Panc1 (cell line): ENCODE measurements at places on chromosomes 12 and 14. TPM values are rescaled to one million over a fixed set of nuclear protein-coding genes. Genes with fewer than 3 reads are reported as not detected.

DNA sequence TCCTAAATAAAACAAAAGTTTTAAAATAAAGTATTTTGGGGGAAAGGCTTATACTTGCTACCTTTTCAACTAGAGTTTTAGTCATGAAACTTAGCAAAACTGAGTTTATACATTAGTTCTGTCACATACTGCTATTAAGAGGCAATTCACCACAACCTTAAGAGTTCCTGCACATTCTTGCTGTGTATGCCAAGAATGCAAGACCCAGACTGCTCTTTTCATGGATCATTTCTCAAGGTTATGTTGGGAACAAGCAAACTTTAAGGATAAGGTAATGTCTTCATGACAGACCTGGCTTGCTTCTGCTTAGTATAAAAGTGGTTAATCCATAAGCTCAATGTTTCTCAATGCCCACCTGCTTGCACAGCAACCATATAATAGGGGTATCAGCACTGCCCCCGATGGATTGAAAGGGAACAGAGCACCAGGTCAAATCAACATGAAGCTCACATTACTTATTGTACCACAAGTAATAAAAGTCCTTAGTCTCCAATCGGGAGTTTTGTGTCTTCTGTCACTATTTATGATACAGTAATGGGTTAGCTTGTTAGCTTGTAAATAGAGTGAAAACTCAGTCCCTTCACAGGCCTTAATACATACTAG is 67.6 kb downstream of the KIF21A start:
- H3K36me3 ChIP-seq, result no peaks in the 10 kb centered on the region
- H3K4me1 ChIP-seq, result no peaks in the 10 kb centered on the region
- H3K4me3 ChIP-seq, result no peak overlapping the region
- no peak for DNase-seq

DNA sequence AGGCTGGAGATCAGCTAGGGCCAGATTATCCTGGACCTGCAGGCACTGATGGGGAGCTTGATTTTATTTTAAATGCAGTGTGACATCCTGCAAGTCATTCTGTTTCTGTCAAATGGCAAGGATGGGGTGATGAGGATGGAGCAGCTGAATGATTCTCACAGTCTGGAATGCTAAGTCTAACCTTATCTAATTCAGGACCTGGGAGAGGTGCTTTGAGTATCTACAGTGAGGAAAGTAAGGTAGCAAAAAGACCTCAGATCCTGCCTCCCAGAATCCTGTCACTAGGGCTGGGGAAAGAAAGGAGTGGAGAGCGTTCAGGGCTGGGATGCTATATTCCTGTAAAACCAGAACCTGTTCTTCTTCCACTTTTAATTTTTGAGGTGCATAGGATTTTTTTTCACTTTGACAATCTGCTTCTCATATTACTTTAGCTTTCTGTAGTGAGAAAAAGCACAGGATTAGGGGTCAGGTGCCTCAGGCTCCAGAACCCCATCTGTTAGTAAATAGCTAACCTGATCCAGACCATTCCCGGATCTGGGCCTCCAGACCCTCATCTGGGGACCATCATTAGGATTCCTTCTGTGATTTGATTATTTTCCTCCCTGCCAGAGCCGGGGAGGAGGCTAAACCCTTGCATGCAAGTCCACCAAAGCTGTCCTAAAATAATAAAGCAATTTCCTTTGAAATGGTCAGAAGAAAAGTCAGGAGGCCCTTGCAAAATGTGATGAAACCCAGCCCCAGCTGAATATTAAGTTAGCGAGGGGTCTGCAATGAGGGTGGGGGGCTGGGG is 54.7 kb downstream of the ASCL1 start:
- no peaks in the 10 kb centered on the region for H3K4me1 ChIP-seq
- no peak overlapping the region for H3K27ac ChIP-seq
- H3K36me3 ChIP-seq, result no peaks in the 10 kb centered on the region
- no peak overlapping the region for H3K4me3 ChIP-seq
- H3K27me3 ChIP-seq, result no peaks in the 10 kb centered on the region

DNA sequence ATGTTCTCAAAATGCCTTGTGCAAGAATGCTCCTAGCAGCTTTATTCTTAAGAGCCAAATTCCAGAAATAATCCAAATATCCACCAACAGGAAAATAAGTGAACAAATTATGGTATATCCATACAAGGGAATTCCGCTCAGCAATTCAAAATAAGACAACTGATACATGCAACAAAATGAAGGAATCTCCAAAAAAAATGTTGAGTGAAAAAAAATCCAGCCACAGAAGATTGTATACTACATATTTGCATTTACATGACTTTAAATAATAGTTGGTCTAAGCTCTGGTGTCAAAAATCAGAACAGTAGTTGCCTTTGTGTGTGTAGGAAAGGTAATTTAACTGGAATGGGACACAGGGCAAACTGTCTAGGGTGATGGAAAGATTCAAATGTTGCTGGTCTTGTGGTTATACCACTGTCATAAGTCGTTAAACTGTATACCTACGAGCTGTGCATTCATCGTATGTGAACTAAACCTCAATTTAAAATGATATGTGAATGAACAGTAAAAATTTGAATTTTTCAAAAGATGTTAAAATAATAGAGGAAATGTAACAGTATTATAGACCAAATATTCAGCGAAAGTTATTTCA is 3.2 kb downstream of the CD69 start:
- H3K36me3 ChIP-seq, result no peaks in the 10 kb centered on the region
- H3K27ac ChIP-seq, result no peak overlapping the region
- DNase-seq, result no peak
- H3K4me3 ChIP-seq, result no peak overlapping the region
- no peaks in the 10 kb centered on the region for H3K27me3 ChIP-seq
- H3K4me1 ChIP-seq, result no peaks in the 10 kb centered on the region; the same call in 1 of the 2 replicates

- H3K27me3 ChIP-seq, result no peaks in the 10 kb centered on the region
- H3K4me1 ChIP-seq, result no peaks in the 10 kb centered on the region
- H3K36me3 ChIP-seq, result no peaks in the 10 kb centered on the region
- no peak for DNase-seq
- H3K27ac ChIP-seq, result no peak overlapping the region
Observed at GRCh38 chr12:57404966-57405640, 25.7 kb downstream of the R3HDM2 start.

DNA sequence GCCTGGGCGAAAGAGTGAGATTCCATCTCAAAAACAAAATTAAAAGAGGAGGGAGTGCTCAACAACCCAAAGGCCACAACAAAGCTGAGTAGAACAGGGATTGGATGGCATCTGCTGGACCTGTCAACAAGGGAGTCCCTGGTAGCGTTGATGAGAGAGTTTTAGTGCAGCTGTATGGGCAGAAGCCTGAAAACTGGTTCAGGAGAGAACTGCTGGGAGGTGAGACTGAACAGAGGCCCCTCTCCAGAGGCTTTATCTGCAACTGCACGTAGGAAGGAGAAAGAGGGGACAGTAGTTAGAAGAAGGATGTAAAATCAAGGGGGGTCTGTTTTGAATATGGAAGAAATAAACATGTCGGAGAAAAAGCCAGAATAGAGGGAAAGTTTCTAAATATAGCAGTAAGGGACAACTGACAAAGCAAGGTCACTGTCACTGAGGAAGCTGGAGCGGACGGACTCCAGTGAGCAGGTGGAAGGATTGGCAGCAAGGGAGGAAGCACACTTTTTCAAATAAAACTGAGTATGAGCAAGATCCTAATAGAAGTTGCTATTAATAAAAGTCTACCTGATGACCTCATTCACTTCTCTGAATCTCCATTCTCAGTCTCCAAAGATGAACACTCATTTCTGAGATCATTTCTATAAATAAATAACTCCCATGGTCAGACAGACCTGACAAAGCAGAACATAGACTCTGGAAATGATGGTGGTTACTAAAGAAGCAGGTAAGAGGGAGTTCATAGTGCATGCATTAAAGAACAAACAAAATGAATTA is 11.8 kb upstream of the ATF1 start:
- H3K36me3 ChIP-seq, result no peaks in the 10 kb centered on the region
- no peaks in the 10 kb centered on the region for H3K27me3 ChIP-seq
- H3K4me1 ChIP-seq, result no peaks in the 10 kb centered on the region

- no peaks in the 10 kb centered on the region for H3K36me3 ChIP-seq
- no peak overlapping the region for H3K27ac ChIP-seq
- H3K4me1 ChIP-seq, result no peaks in the 10 kb centered on the region
- H3K27me3 ChIP-seq, result no peaks in the 10 kb centered on the region
Observed at GRCh38 chr12:10033783-10034545, 3.5 kb downstream of the CLEC9A start.

GRCh38 chr12:115320967-115321366 is 637.0 kb upstream of the TBX3 start:
- no peaks in the 10 kb centered on the region for H3K36me3 ChIP-seq
- H3K27ac ChIP-seq, result no peak overlapping the region
- H3K4me3 ChIP-seq, result no peak overlapping the region
- H3K27me3 ChIP-seq, result no peaks in the 10 kb centered on the region; the same call in 1 of the 2 replicates
- H3K4me1 ChIP-seq, result no peaks in the 10 kb centered on the region
- DNase-seq, result no peak

GRCh38 chr12:115998119-115998633 is 279.3 kb downstream of the MED13L start:
- peak overlapping the region; percentile 68 for H3K27ac ChIP-seq
- no peaks in the 10 kb centered on the region for H3K27me3 ChIP-seq
- no peak overlapping the region for H3K4me3 ChIP-seq
- peaks cover 21% of the 10 kb centered on the region for H3K4me1 ChIP-seq
- H3K36me3 ChIP-seq, result peaks cover 20% of the 10 kb centered on the region

GRCh38 chr14:101068313-101069227 is 165.0 kb upstream of the RTL1 start:
- peaks cover 25% of the 10 kb centered on the region for H3K4me1 ChIP-seq
- no peak for DNase-seq
- no peaks in the 10 kb centered on the region for H3K36me3 ChIP-seq
- H3K4me3 ChIP-seq, result no peak overlapping the region
- H3K27me3 ChIP-seq, result no peaks in the 10 kb centered on the region

GRCh38 chr12:29543036-29543435 is 45.5 kb upstream of the OVCH1 start:
- peaks cover 6% of the 10 kb centered on the region; the same call in 1 of the 2 replicates for H3K27me3 ChIP-seq
- no peaks in the 10 kb centered on the region for H3K4me1 ChIP-seq
- no peak for DNase-seq
- H3K36me3 ChIP-seq, result no peaks in the 10 kb centered on the region

DNA sequence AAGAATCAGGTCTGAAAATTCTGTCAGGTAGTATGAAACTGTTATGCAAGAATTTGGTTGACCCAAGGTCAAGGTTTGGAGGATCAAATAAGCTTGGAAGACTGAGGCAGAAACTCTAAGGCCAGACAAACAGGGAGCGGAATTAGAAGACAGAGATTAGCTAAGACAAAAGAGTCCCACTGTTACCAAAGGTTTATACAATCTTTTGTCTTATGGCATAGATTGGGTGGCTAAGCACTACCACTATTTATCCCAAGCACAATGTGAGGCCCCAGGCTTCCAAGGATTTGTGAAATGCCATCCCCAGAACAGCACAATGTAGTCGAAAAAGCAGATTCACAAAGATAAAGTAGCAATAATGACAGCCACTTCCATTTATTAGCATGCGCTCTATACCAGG is 311.2 kb downstream of the SEC23A start:
- no peaks in the 10 kb centered on the region for H3K4me1 ChIP-seq
- H3K4me3 ChIP-seq, result no peak overlapping the region
- H3K27ac ChIP-seq, result no peak overlapping the region
- H3K27me3 ChIP-seq, result no peaks in the 10 kb centered on the region
- DNase-seq, result no peak

- H3K27me3 ChIP-seq, result no peaks in the 10 kb centered on the region
- peaks cover 55% of the 10 kb centered on the region for H3K4me1 ChIP-seq
- no peaks in the 10 kb centered on the region for H3K36me3 ChIP-seq
- H3K27ac ChIP-seq, result peak overlapping the region; percentile 65; the same call in 1 of the 2 replicates
Observed at GRCh38 chr14:100679707-100680438, 46.8 kb upstream of the DLK1 start.

DNA sequence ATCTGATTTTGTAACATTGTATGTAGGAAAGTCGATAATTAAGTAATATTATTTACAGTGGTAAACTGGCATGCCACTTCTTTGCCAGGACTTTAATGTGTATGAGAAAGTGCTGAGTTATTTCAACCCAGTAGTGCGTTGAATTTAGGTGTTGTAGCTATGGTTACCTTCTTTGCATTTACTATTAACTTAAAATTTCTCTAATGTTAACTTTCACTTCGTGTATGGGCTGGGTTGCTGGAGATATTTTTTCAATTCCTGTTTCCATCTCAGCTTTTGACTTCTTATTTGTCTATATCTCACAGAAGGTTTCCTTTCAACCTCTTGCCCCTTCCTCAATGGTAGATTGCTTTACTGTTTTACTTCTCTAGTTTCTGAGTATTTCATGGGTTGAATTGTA is 1345.6 kb downstream of the FSCB start:
- no peaks in the 10 kb centered on the region for H3K27me3 ChIP-seq
- DNase-seq, result no peak
- H3K4me3 ChIP-seq, result no peak overlapping the region
- H3K4me1 ChIP-seq, result no peaks in the 10 kb centered on the region
- H3K36me3 ChIP-seq, result no peaks in the 10 kb centered on the region
- no peak overlapping the region for H3K27ac ChIP-seq

DNA sequence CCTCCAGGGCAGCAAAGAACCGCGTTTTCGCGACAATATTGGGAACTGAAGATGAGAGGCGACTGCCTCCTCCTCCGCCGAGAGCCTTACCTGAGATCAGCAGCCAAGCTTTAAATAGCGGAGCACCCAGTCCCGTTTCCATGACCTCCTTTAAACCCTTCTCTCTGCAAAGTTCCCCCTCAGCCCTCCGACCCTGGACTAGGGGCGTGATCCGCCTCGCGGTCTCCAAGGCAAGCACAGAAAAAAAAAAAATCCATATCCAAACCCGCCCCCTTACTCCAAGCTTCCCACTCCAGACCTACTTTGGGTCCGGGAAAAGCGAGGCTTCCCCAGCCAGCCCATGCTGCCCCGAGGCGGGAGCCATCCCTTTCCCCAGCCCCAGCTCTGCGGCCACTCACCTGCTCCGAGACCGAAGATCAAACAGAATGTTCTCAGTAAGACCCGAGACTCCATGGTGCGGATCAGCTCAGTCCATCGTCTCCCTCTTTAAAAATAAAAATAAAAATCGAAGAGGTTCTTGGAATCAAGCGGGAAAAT is 630 bp downstream of the NELL2 start:
- H3K36me3 ChIP-seq, result no peaks in the 10 kb centered on the region
- no peak for DNase-seq
- peaks cover 35% of the 10 kb centered on the region for H3K27me3 ChIP-seq
- H3K4me1 ChIP-seq, result peaks cover 10% of the 10 kb centered on the region; the same call in 1 of the 2 replicates
- peak overlapping the region; percentile 39 for H3K4me3 ChIP-seq
- H3K27ac ChIP-seq, result no peak overlapping the region

DNA sequence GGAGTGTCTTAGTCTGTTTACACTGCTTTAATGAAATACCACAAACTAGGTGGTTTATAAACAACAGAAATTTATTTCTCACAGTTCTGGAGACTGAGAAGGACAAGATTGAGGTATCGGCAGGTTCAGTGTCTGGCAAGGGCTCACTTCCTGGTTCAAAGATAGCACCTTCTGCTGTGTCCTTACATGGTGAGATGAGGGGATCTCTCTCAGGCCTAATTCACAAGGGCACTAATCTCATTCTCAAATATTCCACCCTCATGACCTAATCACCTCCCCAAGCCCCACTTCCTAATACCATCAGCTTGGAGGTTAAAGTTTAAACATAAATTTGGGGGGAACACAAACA is 35.0 kb upstream of the PLEK2 start:
- no peak overlapping the region for H3K4me3 ChIP-seq
- no peak for DNase-seq
- H3K36me3 ChIP-seq, result no peaks in the 10 kb centered on the region
- no peak overlapping the region for H3K27ac ChIP-seq
- no peaks in the 10 kb centered on the region for H3K4me1 ChIP-seq

GRCh38 chr14:64649383-64649998 is 54.7 kb upstream of the PLEKHG3 start:
- no peak overlapping the region for H3K4me3 ChIP-seq
- no peak overlapping the region for H3K27ac ChIP-seq
- no peaks in the 10 kb centered on the region for H3K36me3 ChIP-seq
- H3K4me1 ChIP-seq, result no peaks in the 10 kb centered on the region; the same call in 1 of the 2 replicates
- H3K27me3 ChIP-seq, result no peaks in the 10 kb centered on the region

Gene ZDHHC22
- total RNA-seq, result 0.46 TPM

Gene TMEM30B
- total RNA-seq, result 0.10 TPM

Gene SLC16A7
- 0.33 TPM for total RNA-seq

Gene KRT73
- not detected for total RNA-seq

Gene TNFRSF1A
- 108 TPM for total RNA-seq

Gene SETD3
- total RNA-seq, result 51.1 TPM
